ENCODE measurements at places on chromosomes 4 and X.

GRCh38 chr4:163137581-163137980 is 29.1 kb downstream of the NAF1 start:
- DNase-seq = no peak

DNA sequence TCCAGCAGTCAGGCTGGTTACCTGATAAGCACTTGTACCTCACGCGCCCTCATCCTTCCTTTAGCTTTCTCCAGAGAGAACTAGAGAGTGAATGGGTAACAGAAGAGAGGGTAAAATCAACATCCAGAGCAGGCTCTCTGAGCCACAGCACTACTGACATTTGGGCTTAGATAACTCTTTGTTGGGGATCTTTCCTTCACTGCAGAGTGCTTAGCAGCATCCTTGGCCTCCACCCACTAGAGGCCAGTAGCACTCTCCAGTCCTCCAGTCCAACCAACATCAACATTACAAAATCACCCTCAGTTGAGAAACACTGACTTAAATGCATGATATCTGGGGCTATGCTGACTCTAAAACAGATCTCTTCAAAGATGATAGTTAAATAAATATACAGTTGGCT is 220.7 kb downstream of the TACR3 start:
- DNase-seq = no peak

GRCh38 chrX:37380924-37381323 is 31.8 kb downstream of the PRRG1 start:
- DNase-seq = peak; percentile 48

GRCh38 chr4:45327544-45327943 is 601.2 kb upstream of the GNPDA2 start:
- DNase-seq = no peak

GRCh38 chrX:124033821-124034220 is 72.3 kb downstream of the STAG2 start:
- no peak for DNase-seq

Data from Calu3 (cell line).